ENCODE measurements at places on chromosomes 5 and 9.

- DNase-seq = no peak
These were observed 154.2 kb downstream of the TMC1 start for GRCh38 chr9:72675586-72675985.

DNA sequence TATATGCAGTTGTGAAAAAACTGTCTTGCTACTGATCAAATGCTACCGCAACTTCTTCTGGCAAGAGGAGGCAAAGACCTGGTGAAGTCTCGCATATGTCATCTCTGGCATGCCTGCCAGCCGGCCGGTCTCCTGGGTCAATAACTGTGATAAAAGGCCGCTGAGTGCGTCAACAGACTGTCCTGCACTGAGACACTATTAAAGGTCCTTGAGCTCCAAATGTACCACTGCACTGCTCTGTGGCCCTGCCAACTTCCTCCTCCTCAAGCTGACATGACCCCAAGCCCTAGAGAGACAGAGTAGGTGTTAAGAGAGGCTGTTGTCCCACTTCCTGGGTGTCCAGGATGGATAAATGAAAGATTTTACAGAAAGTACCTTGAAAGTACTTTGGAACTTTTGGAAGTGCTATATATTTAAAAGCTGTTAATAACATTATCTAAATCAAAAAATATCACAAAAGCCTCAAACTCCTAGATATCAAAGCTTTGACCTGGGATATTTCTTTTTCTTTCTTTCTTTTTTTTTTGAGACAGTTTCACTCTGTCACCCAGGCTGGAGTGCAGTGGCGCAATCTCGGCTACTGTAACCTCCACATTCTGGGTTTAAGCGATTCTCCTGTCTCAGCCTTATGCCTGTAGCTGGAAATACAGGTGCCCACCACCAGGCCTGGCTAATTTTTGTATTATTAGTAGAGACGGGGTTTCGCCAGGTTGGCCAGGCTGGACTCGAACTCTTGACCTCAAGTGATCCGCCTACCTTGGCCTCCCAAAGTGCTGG, 31.5 kb downstream of the RAPGEF1 start:
- no peak for DNase-seq

DNA sequence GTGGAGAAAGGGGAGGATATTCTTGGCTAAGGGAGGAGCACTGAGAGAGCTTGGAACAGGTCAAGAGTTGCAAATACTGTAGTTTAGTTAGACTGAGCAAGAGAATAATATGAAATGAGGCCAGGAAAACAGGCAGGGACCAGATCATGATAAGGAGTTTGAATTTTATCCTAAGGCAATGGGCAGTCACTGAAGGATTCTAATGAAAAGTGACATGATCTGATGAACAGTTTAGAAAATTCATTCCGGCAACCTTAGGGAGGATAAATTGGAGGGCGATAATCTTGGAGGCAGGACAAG, 276.1 kb downstream of the PLK2 start:
- DNase-seq = no peak

DNA sequence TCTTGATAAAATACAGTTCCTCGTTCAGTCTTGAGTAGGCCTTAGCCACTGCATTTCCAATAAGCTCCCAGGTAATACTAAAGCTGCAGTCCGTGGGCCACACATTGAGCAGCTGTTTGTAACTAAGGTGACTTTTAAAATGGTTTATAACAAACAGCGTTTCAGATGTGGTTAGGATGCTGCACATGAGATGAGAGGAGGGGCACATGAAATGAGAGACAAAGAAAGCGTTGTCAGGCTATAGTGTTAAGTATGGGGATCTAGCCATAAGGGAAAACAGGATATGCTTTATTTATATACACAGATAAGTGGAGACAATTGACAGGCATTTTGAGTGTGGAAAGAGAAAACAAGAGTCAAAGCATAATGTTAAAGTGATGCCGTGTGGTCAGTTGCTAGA, 89.9 kb downstream of the PAM start:
- DNase-seq = no peak

DNA sequence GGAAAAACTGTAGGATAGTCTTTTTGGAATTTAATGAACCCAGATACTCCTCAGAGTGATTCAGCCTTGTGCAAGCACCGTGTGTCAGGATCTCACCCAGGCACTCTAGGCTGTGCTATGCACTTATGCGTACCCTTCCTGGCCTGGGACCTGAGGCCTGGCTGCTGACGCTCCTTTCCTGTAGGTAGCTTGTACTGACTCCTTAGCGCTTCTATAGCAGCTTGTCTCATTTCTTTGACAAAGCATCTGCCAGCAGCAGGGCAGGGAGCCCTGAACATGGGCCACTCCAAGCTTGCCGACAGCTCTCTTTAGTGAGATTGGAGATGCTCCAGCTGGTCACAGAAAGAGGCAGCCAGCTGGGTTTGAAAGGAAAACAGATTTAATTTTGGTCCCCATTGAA, 147.3 kb downstream of the SGCD start:
- no peak for DNase-seq

DNA sequence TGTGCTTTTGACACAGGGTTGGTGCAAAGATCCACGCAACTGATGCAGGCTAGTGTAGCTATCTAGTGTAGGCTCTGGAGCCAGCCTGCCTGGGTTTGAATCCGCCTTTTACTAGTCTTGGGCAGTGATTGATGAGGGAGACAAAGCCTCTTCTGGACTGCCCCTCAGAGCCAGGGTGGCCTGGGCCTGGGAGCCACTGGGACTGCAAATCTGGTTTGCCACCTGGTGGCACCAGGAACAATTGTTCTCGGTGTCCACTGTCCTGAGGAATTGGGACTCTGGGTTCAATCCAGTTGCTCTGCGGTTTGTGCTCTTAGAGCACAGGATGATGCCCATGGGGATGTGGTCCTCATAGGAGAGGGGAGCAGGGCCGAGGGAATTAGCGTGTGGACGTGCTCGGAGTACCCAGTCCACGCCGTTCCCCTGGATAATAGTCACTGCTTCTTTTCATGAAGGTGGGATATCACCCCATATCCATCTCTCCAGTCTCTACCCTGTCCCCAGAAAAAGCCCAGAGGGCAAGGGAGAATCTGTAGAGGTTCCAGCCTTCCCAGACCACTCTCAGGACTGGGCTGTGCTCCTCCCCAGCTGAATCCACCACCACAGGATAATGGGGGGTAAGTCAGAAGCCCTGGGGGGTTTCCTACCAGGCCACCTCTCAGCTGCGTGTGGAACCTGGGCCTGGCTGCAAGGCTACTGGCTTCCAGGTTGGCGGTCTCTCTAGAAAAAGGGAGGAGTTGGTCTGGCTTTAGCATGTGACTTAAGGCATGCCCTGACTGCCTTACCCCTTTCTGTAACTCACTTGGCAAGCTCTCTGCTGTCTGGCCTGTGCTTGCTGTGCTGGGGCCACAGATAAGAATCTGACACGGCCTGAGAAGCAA, 1.9 kb downstream of the B4GALT7 start:
- no peak for DNase-seq

- DNase-seq = no peak
These were observed 48.2 kb downstream of the TNFAIP8 start for GRCh38 chr5:119404033-119404432.

DNA sequence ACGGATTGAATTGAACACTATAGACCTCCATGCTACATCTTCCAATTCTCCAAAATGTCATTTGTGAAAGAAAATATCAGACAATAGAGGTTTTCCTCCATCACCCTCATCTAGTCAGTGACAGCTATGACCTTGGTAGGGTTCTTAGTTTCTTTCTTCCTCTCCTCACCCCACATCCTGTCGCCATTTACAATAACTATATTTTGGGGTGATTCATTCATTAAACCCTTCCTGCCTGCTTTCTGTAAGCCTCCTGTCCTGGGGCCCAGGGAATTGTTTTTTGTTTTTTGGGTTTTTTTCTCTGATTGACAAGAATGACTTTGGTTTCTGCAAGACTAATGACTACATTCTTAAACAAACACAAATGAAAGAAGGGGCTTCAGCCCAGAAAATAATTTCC, 82.6 kb downstream of the PRELID2 start:
- no peak for DNase-seq

DNA sequence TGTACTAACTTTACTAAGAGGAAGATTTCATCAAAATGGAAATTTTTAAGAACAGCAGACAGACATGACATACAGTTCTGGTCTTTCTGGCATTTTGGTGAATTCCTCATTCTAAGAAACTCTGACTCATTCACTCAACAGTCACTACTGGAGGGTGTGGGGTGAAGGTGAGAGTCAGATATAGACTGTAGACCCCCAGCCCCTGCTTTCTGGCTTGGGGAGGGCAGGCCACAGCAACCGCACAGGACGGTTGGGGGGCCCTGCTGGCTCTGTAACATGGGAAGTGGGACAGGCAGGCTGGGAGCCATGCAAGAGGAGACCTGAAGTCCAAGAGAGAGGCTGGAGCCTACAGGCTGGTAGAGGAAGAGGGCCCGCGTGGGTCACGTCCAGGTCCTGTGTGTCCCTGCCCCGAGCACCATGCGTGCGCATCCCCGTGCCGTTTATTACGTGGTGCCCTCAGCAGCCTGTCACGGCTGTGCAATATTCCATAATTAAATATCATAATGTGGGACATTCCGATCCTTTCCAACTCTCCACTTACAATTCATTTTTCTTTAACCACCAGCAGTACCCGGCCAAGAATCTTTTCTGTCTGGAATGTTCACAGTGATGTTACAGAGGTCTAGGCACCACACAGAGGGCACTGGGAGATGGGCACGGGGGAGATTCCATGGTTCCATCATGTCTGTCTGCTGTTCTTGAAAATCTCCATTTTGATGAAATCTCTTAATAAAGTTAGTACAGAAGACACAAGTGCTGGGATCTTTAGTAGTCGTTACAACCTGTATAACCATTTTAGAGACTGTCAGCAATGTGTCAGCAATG, 75.5 kb downstream of the SEMA4D start:
- DNase-seq = peak; percentile 35

GRCh38 chr5:107104040-107104995, 566.4 kb downstream of the EFNA5 start:
- DNase-seq = no peak

DNA sequence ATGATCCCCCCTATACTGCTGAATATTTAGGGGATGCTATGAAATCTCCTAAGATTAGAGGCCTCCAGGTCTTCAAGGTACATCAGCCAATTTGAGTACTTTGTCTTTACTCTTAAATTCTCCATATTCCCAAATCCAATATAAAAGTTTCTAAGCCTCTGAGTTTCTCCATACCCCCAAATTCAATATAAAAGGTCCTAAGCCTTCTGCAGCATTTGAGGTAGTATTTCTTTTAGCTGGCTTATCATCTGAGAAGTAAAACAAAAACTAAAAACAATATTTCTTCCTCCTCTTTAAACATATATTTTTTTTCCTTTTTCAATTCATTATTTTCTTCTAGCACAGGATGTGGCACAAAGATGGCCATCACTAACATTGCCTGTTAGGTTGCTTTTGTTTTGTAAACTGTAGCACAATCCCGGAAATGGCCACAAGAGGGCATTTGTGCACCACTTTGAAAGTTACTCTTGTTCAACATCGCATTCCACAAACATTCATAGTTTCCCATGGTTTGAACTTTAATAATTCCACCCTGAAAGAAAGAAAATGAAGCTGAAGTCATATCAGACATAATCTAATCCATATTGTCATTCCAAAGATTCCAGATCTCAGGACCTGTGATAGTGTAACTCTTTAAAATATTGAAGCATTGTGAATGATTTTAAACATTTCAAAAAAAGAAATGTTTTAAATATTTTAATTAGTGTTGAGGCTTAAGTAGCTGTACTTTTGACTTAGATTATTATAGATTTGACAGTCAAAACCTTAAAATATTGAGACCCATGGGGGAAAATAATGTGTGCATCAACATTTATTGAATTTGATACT, 21.0 kb upstream of the SCGB3A2 start:
- DNase-seq = peak; percentile 20

DNA sequence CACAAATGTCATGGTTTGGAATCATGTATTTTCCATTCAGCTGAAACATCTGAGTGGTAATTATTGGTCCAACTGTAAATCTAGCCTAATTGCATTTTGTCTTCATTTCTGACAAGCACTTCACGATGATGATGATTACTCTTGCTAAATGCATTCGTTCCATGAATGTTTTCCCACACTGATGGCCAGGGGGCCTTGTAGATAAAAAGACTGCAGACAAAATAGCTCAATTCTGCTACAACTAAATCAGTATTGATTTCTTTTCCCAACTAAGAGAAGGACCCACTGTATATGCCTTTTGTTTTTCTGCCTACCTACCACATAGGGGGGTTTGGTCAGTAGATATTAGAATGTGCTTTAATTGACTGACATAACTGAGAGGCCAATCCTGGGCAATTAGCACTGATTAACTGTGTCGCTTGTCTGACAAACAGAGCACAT, 1351.3 kb upstream of the NUDT12 start:
- DNase-seq = no peak

DNA sequence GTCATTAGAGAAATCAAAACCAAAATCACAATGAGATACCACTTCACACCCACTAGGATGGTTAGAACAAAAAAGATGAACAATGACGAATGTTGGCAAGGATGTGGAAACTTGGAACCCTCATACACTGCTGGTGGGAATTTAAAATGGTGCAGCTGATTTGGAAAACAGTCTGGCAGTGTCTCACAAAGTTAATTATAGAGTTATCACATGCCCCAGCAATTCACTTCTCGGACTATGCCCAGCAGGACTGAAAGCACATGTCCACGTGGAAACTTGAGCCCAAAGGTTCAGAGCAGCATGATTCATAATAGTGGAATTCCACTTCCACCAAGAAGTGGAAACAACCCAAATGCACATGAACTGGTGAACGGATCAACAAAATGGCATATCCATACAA, 85.0 kb upstream of the HRH2 start:
- DNase-seq = no peak

DNA sequence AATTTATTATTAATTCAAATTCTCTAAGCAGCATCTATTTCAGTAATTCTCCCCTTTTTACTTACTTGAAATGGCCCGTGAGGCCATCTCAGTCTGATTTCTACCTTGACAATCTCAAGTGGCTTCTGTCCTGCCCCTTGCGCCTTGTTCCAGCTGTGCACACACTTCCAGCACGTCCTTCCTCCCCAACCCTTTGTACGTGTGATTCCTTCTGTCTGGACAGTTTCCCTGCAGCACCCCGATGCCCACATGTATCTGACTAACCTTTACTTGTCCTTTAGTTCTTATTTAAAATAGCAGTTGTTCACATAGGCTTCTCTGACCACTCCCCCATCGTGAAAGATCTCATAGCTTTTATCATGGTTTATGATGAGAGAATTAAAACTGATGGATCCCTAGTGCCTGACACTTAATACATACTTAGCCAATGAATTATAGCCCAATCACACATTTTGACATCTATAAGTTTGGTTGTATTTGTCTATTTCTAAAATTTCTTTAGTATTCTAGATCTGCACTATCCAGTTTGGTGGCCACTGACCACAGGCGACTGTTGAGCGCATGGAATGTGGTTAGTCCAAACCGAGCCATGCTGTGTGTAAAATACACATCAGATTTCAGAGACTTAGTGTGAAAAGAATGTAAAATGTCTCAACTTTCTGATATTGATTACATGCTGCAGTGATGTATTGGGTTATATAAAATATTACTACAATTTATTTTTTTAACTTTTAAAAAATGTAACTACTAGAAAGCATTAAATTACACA, 14.3 kb downstream of the ZBTB34 start:
- no peak for DNase-seq
